Ecto neural progenitor cell (in vitro differentiated cells): ENCODE measurements at places on chromosomes 4 and X.

GRCh38 chrX:28552322-28552721, 34.9 kb upstream of the IL1RAPL1 start:
- DNase-seq = no peak

- DNase-seq = no peak
Measured at GRCh38 chrX:8274170-8274569, 103.1 kb upstream of the VCX2 start.

DNA sequence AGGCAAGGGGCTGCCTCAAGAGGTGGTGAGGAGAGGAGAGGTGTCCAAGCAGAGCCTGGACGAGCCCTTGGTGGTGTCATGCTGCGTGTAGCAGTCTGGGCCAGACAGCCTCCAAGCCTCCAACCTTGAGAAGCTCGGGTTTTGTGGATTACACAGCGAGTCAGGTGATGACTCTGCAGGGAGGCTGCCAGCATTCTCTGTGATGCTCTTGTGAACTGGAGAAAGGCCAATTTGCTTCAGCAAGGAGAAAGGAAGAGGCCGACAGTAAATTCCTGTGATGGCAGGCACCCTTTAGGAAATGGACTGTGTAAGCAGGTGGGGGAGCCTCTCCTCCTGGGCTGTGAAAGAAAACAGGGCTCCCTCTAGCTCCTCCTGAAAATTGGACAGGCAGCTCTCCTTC, 36.0 kb upstream of the CD99L2 start:
- DNase-seq = no peak

DNA sequence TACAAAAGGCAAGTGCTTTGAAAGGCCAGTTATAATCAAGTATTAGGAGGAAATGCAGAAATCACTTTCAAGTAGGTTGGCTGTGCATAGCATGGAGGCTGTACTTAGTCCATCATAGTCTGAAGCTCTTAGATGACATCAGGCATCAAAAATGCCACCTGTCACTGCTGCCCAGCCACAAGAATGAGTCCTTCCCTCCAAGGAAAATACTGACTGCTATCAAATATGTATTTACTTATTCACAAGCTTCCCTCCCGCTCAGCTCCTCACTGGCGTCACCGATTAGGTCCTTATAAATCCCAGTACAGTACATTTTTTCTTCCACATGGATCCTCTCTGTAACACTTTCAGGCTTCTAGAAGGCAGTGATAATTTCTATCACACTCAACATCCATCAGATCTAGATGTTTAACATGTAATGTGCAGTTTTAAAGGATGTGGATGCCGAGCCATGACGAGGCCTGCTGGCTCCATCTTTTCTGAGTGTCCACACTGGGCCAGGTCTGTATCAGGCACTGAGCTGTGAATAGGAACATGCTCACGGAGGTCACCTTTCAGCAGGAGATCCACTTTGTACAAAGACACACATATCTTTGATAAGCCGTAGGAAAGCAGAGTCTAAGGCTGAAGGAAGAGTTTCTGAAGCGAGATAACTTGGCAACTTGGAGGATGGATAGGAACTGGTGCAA, 121.9 kb downstream of the PALLD start:
- DNase-seq = no peak

- DNase-seq = no peak
Measured at GRCh38 chr4:89899152-89899551, 4.5 kb downstream of the MMRN1 start.

GRCh38 chr4:151679231-151679630, 81.6 kb downstream of the GATB start:
- no peak for DNase-seq

DNA sequence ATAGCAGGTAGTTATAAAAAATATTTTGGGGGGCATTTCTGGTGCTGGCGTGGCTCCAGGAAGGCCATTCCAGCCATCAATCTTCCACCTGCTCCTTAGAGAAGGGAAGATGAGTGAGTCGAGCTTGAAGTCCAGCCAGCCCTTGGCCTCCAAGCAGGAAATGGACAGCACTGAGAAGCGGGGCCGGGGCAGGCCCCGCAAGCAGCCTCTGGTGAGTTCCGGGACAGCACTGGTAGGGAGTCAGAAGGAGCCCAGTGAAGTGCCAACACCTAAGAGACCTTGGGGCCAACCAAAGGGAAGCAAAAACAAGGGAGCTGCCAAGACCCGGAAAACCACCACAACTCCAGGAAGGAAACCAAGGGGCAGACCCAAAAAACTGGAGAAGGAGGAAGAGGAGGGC, 29.2 kb upstream of the COX18 start:
- DNase-seq = no peak

DNA sequence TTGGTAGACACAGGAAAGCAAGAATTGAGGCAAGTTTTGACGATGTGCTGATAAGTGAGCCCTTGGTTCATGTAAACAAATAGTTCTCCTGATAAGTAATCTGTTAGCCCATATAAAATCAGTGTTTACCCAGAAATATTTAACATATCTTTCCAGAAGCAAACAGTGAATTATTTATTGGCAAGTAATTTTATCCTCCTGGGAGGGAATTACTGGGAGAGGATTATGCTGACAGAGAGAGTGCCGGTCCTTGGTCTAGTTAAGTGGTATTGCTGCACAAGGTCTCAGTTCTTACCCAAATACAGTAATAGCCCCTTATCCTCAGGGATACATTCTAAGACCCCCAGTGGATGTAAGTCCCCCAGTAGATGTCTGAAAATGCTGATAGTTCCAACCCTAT, 315.4 kb downstream of the CCSER1 start:
- no peak for DNase-seq

- no peak for DNase-seq
Measured at GRCh38 chrX:32745323-32745722, 466.0 kb downstream of the DMD start.

DNA sequence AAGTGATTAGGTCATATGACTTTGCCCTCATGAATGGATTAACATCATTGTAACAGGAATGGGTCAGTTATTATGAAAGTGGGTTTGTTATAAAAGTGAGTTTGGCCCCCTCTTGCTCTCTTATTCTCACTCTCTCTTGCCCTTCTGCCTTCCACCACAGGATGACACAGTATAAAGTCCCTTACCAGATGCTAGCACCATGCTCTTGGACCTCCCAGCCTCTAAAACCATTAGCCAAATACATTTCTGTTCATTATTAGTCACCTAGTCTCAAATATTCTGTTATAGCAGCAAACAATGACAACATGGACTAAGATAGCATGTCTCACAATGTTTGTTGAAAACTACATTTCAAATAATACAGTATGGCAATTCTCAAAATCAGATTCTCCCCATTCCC, 59.7 kb downstream of the RWDD4 start:
- no peak for DNase-seq

GRCh38 chrX:140064993-140065392, 99.7 kb upstream of the CXorf66 start:
- no peak for DNase-seq

- no peak for DNase-seq
Measured at GRCh38 chr4:186999686-187000085, 276.0 kb upstream of the FAT1 start.

- DNase-seq = no peak
Measured at GRCh38 chrX:53374923-53375322, 47.5 kb downstream of the SMC1A start.

DNA sequence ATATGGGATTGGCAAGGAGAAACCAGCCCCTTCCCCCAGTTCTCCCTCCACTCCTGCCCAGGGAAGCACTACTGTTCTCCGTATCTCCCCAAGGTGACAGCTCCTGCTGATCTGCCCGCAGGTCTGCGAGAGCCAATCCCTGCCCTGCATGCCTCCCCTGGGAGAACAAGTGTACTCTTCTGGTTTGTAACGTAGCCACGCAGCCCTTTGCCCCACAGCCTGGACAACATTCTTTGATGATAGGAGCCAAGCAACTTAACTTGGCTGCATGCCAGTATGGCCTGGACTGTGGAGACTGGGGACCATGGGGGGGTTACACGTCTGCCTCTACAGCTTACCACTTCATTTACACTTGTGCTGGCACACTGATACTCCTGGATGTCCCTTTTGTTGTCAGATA, 2.0 kb downstream of the STBD1 start:
- no peak for DNase-seq

- no peak for DNase-seq
Measured at GRCh38 chrX:13940671-13941070, 89.0 kb downstream of the GEMIN8 start.

DNA sequence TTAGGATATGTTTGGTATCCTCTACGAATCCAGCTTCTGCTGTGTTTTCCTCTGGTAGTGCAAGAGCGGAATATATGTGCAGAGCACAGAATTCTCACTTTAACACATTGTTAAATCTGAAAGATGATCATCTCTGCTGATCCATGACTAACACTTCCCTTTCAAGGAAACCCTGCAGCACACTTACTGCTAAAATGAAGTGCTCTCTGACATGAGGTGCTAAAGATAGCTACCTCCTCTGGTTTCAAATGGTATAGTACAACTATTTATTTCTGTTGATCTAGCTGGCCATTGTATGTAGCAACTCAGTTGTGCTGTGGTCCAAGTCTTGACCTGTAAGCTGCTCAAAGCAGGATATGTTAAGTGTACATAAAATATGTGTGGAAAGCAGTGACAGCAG, 162.4 kb upstream of the FMR1 start:
- DNase-seq = no peak

DNA sequence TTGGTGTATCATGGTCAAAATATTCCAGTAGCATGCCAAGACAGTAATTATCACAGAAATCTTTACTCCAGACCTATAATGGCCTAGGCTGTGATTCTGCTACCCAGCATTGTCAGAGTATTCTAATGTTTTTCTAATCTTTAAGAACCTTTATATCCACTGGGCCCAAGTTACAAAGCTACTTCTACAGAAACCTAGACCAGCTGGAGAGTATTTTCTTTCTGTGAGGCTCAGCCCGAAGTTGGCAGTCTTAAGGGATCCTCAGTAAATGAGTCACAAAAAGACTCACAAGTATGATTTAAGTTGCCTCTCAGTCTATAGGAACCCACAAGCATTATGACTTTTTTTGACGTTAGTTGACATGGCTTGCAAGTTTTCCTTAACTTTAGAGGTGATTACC, 638.5 kb upstream of the FAM241A start:
- DNase-seq = no peak

DNA sequence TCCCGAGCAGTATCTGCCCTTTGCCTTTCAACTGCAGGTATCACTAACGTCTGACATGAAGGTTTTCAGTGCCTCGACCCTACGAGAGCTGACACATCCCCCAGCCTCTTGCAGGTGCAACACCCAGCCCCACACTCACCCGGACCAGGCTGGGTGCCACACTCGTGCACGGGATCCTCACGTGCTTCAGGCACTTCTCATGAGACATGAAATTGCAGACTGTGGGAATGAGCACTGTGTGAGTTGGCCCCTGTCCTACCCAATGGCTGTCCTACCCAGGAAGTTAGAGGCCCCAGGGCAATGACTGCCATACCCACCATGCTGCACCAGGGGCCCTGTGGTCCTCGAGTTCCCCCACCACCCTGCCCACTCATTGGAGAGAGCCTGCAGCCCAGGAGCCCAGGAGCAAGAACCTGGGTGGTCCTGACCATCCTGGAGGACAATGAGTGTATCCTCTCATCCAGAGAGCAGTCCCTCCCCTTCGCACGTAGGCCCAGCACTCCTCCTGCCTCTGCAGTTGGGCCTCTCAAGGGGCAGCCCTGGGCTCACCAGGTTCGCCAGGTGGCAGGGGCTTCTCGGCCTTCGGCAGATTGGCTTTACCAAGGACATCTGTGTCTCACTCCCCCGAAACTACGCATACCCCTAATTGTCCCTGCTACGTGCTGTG, 2.4 kb downstream of the DGKQ start:
- DNase-seq = no peak

- no peak for DNase-seq
Measured at GRCh38 chr4:83961575-83961974, 425.7 kb downstream of the GPAT3 start.

DNA sequence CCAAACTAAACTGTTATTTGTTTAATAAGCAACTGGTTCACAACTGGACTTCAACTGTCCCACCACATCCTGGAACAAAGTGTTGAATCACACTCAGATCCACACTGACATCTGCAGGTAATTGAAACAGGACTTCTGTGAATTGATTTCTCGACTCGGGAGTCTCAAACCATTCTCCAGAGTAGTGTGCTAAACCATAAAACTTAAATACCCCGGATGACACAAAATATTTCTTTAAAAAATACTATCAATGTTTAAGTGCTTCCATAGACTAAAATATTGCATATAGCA, 95.4 kb upstream of the PLAC1 start:
- DNase-seq = no peak

GRCh38 chrX:38154818-38155217, 65.9 kb downstream of the SRPX start:
- no peak for DNase-seq

GRCh38 chr4:62004881-62005280, 804.8 kb downstream of the ADGRL3 start:
- DNase-seq = no peak

DNA sequence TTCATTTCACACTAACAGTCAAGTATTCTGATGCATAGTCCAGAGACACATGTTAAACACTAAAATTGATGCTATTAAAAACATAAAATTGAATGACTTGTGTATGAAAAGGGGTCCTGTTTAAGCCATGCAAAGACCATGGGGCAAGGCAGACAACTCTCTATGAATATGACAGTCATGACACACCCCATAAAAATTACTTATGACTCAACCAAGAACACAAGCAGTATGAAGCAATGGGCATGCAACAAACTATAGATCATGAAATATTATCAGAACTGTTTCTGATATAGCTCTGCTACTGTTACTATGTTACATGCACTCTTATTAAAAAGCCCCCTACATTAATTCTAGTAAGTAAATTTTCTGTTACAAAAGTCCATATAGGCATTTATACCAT, 57.5 kb upstream of the ZCCHC13 start:
- DNase-seq = no peak

DNA sequence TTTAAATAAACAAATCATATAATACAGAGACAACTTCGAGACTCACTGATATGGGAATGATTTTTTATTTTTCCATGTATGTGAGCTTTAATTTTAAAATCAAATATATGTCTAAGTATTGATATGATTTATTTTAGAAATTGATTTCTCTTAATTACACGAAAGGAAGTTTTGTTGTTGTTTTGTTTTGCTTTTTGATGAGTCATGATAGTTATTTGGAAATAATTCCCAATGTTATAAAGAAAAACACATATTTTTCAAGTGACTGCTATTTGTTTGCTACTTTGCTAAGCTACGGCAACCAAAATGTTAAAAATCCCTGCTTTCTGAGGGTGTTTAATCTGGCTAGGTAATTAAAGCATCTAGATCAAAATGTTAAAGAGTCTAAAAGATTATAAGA, 2139.4 kb upstream of the TENM3 start:
- no peak for DNase-seq

GRCh38 chr4:173332963-173333657, 1.0 kb downstream of the HMGB2 start:
- DNase-seq = no peak

DNA sequence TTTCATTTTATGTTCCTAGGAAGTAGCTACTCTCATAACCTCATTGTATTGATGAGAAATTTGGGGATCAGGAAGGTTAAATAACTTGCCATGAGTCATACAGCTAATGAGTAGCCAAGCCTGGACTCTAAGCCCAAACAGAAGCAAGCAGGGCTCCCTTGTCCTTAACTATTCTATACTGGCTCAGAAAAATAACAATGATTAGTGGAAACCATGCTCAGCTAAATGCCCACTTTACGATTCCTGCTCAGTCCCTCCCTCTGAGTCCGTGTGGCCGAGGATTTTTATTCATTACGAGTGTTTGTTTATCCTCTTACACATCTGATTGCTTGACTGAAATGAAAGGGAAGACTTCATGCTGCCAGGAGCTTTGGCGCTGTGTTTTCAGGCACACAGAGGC, 100.9 kb downstream of the SLC34A2 start:
- DNase-seq = no peak
